ENCODE measurements at places on chromosomes 3 and 15. TPM values are rescaled to one million over a fixed set of nuclear protein-coding genes. Genes with fewer than 3 reads are reported as not detected.

Gene CHRNB4
- not detected for total RNA-seq

Gene IMPG2
- 0.13 TPM for total RNA-seq

Gene GOLGA8Q
- 1.8 TPM for total RNA-seq

Gene LDHAL6B
- not detected for total RNA-seq

Gene SLC9C1
- total RNA-seq: not detected

Gene B2M
- total RNA-seq: 1,873 TPM

Gene GPR15
- not detected for total RNA-seq

Gene SLC12A1
- not detected for total RNA-seq

Gene SATB1
- 5.9 TPM for total RNA-seq

Gene CEP19
- 6.0 TPM for total RNA-seq

Gene HRG
- total RNA-seq: not detected

Gene ITGA11
- 0.17 TPM for total RNA-seq

Gene NMNAT3
- 1.9 TPM for total RNA-seq

Gene GOLGA6L7
- not detected for total RNA-seq

Gene ULK3
- total RNA-seq: 53.3 TPM

Gene RPL39L
- total RNA-seq: 43.2 TPM

Gene SLC22A13
- 1.1 TPM for total RNA-seq

Gene LIPC
- not detected for total RNA-seq

Gene ZNF660
- 5.8 TPM for total RNA-seq

Gene OR5K2
- not detected for total RNA-seq

Gene ULK4
- total RNA-seq: 4.4 TPM

Gene DIS3L
- total RNA-seq: 13.6 TPM

Gene DGKG
- 45.2 TPM for total RNA-seq

Gene CCRL2
- not detected for total RNA-seq

Gene CHRM5
- not detected for total RNA-seq

Gene NAALADL2
- total RNA-seq: 0.50 TPM

Gene CMTM7
- total RNA-seq: not detected

Gene VWA5B2
- 0.13 TPM for total RNA-seq

Gene SV2B
- 3.9 TPM for total RNA-seq

Gene NPRL2
- total RNA-seq: 16.0 TPM

Gene TMEM212
- total RNA-seq: not detected

Gene GOLGA8F
- total RNA-seq: not detected

Gene GPR176
- 5.6 TPM for total RNA-seq

Gene MCF2L2
- 0.26 TPM for total RNA-seq

Gene ZNF860
- not detected for total RNA-seq

Gene GCSAM
- not detected for total RNA-seq

Gene HEMK1
- total RNA-seq: 7.9 TPM

Gene SLC9A9
- 1.4 TPM for total RNA-seq

Gene HHLA2
- total RNA-seq: not detected

Gene SEMA3G
- not detected for total RNA-seq

Gene AHSG
- 4.9 TPM for total RNA-seq

Gene NEK10
- 0.79 TPM for total RNA-seq

Gene ITGB5
- total RNA-seq: 125 TPM
